Anterior cingulate cortex (tissue), 58 donors: ENCODE measurements at places on chromosomes 4 and X.

DNA sequence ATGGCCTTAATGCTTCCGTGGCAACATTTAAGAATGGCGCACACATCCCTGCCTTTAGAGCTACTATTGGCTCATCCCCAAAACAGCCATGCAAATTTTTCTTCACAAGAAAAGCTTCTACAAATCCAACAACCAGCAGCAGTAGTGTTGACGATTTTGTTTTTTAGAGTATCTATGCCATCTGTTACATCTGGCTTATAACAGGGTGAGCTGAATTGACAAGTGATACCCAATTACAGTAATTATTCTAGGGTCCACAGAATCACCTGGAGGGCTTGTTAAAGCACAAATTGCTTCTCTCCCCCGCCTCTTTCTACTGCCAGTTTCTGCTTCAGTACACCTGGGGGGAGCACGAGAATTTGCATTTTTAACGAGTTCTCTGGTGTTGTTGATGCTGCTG, 34.1 kb downstream of the DCHS2 start:
- no peak for DNase-seq

DNA sequence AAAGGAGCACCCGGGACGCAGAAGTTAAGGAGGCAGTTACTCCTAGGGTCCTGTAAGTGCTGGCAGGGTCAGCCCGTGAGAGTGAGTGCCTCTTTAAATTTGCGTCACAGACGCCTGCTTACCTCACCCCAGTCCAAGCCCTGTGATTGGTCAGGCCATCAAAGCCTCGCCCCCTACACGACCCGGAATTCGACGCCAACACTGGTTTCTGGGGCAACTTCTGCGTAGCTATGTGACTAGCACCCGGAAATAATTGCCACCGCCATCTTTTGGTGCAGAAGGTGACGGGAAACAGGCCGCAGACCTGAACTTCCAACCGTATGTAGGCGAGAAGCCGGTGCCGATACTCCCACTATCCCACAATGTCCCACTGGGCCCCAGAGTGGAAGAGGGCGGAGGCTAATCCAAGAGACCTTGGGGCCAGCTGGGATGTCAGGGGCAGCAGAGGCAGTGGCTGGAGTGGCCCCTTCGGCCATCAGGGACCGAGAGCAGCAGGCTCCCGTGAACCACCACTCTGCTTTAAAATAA, at the start of gene DDX53:
DDX53 (plus strand) TSS at position 265 of the 528 bp plus-strand sequence; CDS start at position 363, 98 bp downstream.
- no peak for DNase-seq

- no peak for DNase-seq
These were observed 157.8 kb downstream of the RELL1 start for GRCh38 chr4:37528166-37528885.

DNA sequence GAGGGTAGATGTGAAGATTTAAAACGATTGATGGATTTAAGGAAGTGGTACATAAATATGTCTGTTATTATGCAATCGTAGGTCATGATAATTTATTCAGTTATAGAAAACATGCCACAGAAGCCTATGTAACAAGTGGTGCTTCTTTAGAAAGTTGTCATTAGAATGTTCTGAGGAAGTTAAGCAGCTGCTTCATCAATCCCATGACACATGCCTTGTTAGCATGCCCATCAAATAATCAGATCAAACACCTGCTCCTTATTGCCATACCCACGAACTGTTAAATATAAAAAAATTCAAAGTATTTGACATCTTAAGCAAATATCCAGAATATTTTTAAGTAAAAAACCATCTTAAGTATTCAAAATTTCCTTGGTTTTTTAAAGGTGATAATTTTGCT, 76.4 kb upstream of the MYOZ2 start:
- DNase-seq = no peak

GRCh38 chr4:39526765-39527295, 409 bp downstream of the UGDH start:
- no peak for DNase-seq

- no peak for DNase-seq
These were observed 6.2 kb downstream of the MYL5 start for GRCh38 chr4:680551-680927.

GRCh38 chr4:169219440-169219839, 51.3 kb downstream of the SH3RF1 start:
- DNase-seq = no peak

- DNase-seq = no peak
These were observed 683.6 kb upstream of the TENM3 start for GRCh38 chr4:181559637-181560036.

- no peak for DNase-seq
These were observed 33.7 kb upstream of the ADH7 start for GRCh38 chr4:99468889-99469288.

GRCh38 chr4:22264261-22264660, 251.6 kb downstream of the ADGRA3 start:
- DNase-seq = no peak

DNA sequence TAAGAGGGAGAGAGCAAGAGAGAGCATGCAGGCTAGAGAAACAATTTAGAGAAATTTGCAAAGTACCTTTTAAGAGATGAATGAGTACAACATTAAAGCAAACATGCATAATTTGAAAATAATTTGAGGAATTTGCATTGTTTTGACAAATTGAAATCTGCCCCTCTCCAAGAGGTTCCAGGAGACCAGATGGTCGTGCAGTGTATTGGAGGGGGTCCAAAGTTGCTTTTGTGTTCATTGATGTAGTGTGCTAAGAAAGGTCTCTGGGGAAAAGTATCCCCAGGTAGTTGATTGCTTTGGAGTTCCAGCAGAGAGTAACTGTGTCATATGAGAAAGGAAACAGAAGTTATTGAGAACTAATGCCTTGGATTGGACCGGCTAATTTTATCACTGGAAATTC, 635.0 kb upstream of the TENM3 start:
- no peak for DNase-seq

GRCh38 chr4:152581536-152582160, 45.8 kb upstream of the FBXW7 start:
- no peak for DNase-seq

DNA sequence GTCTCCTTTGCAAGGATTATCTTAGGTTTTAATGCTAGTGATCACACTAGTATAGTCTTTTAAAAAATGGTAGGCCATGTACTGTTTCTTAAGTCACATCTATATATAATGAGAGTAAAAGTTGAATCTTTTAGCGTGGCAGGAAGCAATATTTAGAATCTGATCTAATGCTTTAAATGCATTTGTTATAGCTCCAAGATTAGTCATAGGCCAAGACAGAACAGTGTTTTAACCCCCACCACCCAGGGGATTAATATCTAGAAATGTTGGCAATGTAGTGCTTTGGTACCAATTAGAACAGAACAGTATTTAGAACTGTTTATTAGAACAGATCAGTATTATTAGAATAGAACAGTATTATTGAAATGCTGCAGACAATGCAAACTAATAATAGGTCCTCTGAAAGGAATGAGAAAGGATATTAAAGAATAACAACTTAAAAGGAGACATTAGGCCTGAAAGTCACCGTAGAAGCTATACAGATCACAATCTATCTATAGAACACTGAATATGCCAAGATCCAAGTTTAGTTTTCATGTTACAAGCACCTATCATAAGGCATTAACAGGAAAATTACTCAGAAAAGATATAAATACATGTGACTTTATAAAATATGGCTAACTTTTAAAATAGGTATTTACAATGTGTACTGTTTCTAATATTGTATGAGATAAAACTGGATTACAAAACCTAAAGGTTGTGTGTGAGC, 146.2 kb downstream of the NPNT start:
- no peak for DNase-seq

DNA sequence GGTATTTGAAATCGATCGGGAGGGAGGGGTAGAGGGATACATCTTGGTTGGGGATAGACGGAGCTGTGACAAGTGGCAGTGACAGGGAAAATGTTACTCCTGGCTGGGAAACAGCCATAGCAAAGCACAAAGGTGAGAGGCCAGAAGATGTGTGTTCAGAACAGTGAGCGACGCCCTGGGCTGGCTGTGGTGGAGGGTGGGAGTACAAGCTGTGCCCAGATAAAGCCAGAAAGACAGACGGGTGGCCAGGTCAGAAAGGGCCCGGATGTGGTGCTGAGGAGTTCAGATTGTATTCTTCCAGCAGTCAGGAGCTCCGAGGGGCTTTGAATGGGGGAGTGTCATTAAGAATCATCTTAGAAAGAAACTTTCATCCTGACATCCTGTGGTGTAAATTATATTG, 27.9 kb downstream of the CCDC149 start:
- DNase-seq = no peak
